ENCODE measurements at places on chromosomes 16 and 17.

DNA sequence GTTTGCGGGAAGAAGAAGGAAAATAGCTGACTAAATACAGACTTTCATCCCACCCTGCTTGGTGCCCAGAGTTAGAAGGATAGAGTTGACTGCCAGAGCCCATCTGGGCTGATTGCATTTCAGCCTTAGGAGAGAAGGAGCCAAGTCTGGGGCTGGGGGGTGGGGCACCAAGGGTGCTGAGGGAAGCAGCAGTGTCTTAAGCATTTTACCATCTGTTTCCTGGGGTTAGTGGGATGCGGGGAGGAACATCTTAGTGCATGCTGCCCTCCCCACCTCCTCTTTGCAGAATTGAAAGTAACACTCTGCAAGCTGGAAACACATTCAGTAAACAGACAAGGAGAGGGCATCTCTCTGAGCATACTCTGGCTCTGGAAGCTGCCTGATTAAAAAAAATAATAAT, 1.5 kb upstream of the ARL5C start:
- no peak for DNase-seq

DNA sequence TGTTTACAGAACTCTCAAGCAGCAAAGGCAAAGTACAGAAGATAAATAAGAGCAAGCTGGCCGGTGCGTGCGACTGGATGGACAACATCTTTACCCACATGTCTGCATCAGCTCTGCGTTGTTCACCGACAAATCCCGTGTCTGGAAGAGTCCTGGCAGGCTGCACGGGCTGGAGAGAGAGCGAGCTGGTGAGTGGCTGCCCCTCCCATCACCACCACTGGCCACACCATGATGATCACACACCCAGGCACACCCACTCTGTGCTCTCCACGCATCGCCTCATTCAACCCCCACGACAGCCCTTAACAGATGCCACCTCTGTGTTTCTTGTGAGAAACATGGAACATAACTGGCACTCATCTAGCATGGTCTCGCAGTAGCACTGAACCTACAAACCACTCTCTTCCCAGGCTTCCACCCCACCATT, 59.2 kb downstream of the ANKRD11 start:
- no peak for DNase-seq

GRCh38 chr17:59428916-59429485, 97.5 kb downstream of the YPEL2 start:
- no peak for DNase-seq

DNA sequence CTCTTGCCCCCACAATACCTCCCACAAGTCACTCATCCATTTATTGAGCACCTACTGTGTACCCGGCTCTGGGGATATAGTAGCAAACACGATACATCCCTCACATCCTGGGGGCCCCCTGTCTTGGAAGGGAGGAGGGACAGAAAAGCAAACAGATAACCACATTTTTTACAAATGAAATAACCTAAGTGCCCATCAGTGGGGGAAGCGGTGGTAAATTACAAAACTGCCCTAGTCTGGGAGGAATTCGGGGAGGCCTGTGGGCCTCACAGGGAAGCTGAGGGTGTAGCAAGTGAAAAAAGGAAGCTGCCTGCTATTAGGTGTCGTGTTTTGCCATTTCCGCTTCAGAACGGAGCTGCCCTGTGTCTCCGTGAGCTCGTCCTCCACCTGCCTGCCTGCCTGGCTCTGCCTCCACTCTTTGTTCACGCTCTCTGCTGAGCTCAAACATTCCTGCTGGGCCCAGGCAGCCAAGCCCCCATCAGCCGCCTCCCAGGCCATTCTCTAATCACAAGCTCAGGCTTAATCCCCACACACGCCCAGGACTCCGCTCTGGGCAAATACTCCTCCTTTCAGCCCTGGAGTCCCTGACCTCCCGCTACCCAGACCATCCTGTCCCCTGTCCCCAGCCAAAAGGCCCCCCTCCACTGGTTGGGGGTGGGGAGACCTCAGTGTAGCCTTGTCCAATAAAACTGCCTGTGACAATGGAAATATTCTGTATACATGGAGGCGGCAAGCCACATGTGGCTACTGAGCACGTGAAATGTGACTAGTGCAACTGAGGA, 10.2 kb upstream of the SEC14L5 start:
- DNase-seq: no peak

- DNase-seq: peak; percentile 66
These were observed 6.9 kb downstream of the PHOSPHO1 start for GRCh38 chr17:49223517-49224197.

DNA sequence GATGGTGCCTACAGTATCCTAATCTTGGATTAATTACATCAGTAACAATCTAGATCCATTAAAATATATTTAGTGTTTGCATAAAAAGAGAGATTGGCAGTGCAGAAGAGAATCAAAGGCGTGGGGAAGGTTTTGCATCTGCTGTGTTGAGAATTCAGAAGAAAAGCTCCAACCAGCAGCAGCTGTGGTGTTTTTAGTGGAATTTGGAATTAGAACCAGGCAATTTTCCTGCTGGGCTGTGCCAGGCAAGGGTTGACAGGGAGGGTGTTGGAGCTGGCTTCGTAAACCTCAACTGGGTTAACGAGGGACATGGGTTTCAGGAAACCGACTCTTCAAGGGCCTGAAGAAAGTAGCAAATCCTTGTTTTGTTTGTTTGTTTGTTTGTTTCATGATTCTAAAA, 107.8 kb upstream of the WSCD1 start:
- DNase-seq: no peak

- no peak for DNase-seq
These were observed 71.6 kb upstream of the PSMD7 start for GRCh38 chr16:74224828-74225612.

GRCh38 chr17:12794919-12795532, 5.7 kb downstream of the ARHGAP44 start:
- DNase-seq: no peak

GRCh38 chr17:63675607-63676546, 24.0 kb downstream of the LIMD2 start:
- no peak for DNase-seq

DNA sequence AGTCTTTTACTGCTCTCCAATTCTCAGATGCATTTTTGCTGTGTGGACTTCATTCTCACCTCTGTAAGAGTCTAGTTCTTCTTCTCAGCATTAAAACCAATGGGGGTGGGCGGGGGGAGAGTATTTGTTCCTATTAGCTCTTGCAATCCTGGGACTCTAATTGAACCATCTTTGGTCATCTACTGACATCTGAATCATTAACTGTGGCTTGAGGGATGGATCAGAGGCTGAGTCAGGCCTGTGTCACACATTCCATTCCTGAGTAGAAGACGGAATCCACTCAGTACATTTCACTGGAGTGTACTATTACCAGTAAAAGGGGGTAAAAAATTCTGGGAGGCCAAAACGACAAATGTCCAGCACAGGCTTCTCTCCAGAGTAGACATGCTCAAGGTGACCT, 12.8 kb upstream of the ZNF23 start:
- DNase-seq: no peak

DNA sequence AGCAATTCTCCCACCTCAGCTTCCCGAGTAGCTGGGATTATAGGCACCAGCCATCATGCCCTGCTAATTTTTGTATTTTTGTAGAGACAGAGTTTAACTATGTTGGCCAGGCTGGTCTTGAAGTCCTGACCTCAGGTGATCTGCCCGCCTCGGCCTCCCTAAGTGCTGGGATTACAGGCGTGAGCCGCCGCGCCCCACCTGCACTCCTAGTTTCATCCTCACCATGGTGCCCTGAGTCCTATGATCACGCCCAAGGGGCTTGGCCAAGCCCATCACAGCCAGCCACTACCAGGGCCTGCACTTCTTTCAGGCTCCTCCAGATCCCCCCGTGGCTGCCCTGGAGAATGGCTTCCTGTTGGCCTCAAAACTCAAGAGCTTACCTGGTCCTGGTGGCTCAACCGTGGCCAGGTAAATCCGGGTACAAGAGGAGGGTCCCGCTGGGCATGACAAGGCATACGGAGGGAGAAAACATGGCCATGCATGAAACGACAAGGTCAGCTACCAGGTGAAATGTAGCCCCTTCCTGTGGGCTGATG, 20.4 kb upstream of the TFAP4 start:
- DNase-seq: no peak
